ENCODE measurements at places on chromosomes 4 and X.

GRCh38 chr4:100428051-100428450 is 89.8 kb downstream of the EMCN start:
- DNase-seq = no peak

GRCh38 chr4:107034091-107034995 is 1.8 kb downstream of the DKK2 start:
- DNase-seq = no peak

GRCh38 chr4:113109106-113109718 is 59.8 kb downstream of the ANK2 start:
- no peak for DNase-seq

- DNase-seq = no peak
Measured at GRCh38 chr4:138138774-138139173, 103.4 kb downstream of the SLC7A11 start.

DNA sequence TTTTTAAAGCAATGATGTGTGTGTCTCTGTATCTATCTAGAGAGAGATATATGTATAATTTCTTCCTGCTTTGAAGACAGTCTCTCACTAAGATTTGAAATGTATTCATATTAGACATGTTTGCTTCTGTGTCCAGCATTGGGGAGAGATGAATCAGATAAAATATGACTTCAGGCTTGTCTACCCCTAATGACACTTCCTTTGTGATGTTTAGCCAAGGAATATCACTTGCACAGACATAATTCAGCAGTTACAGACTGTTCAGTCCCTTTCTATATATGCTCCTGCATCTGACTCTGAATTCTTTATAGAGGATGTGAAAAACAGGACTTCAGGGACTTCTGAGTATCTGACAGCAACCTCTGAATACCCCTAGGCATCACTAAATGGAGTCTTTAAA is 158.4 kb downstream of the DCLK2 start:
- no peak for DNase-seq

GRCh38 chr4:124810827-124811226 is 98.3 kb upstream of the ANKRD50 start:
- no peak for DNase-seq

- no peak for DNase-seq
Measured at GRCh38 chrX:65480960-65481359, 53.6 kb downstream of the LAS1L start.

GRCh38 chrX:71225009-71225408 is 2.0 kb downstream of the GJB1 start:
- no peak for DNase-seq

DNA sequence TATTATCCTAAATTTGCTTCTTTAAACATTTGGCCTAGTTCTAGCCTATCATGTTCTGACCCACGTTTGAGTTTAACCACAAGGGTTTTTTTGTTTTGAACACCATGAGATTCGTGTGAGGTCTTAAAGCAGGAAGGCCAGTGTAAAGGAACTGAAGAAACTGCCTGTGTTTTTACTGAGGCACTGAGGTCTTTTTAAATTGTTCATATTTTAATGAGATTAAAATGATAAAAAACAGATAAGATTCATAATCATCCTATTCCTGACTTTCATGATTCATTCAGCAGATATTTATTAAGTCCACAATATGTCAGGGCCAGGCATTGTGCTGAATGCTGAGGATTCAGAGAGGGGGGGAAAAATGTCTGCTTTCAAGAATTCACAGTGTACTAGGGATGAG is 3.2 kb downstream of the RPS6KA3 start:
- DNase-seq = no peak
